ENCODE measurements at places on chromosomes 3 and 15.

- DNase-seq = no peak
Measured at GRCh38 chr3:123993818-123994217, 1.9 kb upstream of the ROPN1 start.

DNA sequence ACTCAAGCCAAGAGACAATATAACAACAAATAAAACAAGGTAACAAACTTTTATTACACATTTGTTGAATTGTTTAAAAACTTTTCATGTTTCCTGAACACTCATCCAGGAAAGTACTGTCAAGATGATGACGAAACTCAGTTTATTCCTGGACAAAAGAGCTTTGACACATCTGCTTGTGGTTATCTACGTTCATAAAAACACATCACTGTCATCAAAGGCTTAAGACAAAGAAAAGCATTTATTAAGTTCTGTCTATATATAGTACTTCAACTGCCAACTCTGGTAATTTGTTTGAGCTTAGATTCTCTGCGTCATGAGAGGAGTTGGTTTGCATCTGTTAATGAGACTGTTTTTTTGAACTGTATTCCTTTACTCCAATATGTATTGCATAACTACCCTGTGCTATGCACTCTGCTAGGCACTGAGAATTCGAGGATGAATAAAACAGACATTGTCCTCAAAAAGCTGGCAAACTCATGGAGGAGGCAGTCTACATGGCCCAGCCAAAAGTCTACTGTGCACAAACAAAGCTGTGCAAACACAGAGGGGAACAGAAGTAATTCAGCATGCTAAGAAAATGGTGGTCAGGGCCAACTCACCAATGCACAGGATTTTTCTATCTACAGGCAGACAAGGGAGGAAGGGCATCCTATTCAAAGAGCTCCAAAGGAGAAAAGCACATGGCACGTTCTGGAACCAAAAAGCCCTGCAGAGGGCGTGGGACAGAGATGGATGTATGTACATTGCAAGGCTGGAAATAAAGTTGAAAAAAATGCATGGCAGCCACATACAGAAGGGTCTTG lies 21.5 kb downstream of the PLD1 start:
- DNase-seq = no peak

GRCh38 chr15:81326466-81327212 lies 2.7 kb upstream of the STARD5 start:
- no peak for DNase-seq

GRCh38 chr3:160941885-160942494 lies 163.2 kb downstream of the B3GALNT1 start:
- peak; percentile 10 for DNase-seq

- DNase-seq = no peak
Measured at GRCh38 chr3:196096382-196096953, 14.6 kb upstream of the TFRC start.

- no peak for DNase-seq
Measured at GRCh38 chr15:25172691-25173090, 217.9 kb downstream of the SNRPN start.

DNA sequence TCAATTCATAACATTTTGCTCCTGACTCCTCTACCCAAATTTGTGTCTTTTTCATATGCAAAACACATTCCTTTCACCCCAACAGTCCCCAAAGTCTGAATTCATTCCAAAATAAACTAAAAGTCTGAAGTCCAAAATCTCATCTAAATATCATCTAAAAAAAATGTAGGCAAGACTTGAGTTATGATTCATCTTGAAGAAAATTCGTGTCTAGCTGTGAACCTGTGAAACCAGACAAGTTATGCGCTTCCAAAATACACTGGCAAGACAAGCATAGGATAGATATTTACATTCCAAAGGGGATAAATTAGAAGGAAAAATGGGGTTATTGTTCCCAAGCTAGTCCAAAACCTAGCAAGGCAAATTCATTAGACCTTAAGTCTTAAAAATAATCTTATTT lies 1302.0 kb upstream of the GBE1 start:
- no peak for DNase-seq

DNA sequence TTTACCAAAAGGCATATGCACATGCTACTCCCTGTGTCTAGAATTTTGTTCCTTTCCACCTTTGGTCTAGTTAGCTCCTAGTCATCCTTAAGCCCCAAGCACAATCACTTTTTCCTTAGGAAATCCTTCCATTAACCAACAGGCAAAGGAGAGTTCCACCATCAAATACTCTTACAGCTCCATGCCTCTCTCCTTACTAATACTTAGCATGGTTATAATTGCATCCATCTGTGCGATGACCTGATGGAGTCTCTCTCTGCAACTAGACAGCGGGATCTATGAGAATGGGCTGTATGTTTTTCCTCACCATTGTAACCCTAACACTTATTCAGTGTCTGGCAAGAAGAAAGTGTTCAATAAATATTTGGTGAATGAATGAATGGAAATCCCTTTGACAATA lies 69.3 kb upstream of the SMAD3 start:
- DNase-seq = no peak

DNA sequence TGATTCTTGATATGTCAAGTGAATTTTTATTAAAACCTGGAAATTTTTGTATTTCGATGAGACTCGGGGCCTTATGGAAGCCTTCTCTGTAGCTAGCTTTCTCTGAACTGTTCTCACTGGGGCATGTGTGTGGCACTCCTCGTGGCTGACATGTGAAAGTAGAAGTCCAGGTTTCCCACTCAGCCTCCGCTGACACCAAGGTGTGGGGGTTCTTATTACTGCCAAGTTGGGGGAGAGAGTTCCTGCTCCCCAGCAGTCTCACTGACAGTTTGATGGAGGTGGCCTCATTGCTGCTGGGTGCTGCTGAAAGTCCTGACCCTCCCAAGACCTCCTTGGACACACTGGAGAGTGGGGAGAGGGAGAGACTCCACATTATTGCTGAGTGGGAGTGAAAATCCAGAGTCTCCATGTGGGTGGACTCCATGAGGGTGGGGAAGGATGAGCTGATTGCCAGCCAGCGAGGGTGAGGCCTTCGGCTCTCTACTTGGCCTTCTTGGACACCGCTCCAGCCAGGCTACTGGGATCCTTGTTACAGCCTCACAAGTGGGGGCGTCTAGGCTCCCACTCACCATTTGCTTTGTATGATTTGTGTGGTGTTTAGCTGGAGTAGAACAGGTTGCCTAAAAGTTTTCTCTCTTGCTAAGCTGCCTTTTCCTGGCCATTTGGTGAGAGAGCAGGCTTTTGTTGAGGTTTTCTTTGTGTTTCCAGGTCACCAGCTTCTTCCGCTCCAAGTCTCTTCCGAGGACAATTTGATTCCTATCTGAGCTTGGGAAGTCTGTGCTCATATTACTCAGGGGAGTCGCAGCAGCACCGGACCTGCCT lies 64.1 kb downstream of the LSM3 start:
- no peak for DNase-seq

DNA sequence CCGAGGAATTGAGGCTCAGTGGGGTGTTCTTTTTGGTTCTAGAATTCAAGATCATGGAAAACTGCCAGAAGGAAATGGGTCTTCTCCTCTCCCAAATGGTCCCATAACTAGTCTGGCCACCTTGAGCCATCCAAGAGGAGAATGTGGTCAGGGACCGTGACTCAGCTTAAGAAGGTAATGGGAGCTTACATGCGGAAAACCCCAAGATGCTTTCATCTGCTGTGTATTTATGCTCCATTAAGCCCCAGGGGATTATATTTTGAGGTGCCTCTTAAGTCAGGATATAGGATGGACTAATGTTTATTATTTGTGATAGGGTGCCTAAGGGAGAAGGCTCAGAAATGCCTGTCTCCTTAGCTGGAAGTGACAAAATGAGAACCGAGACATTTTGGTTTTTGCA lies 39.2 kb upstream of the DLG1 start:
- no peak for DNase-seq

DNA sequence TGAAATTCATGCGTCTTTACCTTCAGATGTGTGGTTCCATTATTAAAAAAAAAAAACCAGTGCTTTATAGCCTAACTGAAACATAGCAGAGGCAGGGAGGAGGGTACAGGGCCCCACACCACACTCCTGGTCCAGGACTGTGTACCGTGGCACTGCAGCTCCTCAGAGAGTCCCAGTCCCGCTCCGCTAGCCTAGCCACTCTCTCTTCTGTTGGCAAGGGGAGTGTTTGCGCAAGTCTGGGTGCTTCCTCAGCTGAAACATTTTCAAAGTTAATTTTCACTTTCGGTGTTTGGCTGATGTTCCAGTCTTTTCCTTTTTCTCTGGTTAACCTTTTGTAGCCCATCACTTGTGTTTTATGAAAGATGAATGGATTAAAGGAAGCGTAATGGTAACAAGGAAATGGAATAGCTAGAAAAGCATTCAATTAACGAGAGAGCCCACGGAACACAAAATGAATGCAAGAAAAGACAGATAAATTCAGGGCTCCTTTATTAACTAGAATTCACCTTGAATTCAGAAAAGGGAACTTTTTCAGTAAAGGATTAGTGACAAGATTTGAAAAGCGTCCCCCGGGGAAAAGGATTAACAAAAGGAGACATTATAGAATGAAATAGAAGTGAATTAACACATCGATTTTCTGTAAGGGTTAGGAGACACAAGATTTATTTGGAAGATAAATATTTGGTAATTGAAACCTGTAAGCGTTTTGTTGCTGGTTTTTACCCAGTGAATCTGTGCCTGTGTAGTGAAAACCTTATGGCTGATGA lies 177.0 kb downstream of the CACNA2D3 start:
- DNase-seq = no peak

DNA sequence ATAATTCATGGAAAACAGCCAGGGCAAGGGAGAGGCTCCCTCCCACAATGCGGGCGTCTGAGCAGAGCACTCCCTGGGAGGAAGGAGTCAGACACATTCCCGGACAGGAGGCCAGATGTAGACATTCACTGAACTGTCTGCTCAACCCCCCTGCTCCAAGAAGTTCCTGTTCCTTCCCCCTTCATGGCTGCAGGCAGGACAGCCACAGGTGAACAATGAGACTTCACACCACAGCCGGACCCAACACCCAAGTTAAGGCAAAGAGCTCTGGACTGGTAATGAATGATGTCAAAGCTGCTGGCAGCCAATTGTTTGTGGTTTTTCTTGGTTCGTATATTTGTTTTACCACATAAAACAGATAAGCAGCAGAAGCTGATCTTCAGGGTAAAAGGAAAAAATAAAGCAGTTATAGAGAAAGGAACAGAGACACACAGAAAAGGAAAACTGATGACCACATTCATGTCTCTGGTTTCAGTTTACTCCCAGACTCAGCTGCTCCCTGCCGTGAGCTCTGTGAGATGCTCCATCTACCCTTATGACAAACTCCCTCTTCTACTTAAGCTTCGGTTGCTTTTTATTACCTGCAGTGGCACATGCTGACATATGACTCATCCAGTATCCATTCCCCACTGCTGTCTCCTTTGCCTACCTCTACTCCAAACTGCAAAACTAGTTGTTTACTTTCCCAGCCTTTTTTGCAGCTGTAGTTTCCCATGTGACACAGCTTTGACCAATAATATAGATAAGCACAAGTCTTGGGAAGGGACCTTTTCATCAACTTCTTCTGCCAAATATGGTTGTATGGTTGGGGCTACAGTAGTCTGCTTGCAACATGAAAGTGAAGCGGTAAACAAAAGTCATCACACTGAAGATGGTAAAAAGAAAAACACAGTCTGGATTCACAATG lies 33.1 kb downstream of the DZIP1L start:
- no peak for DNase-seq

GRCh38 chr3:190269101-190269500 lies 53.1 kb downstream of the CLDN1 start:
- no peak for DNase-seq

All from GM12891 (cell line).